Sciatic nerve (tissue), 2 donors: ENCODE measurements at places on chromosomes 12 and 14.

GRCh38 chr14:63174760-63175191 is 29.5 kb upstream of the RHOJ start:
- no peak for DNase-seq

- no peak for DNase-seq
Observed at GRCh38 chr12:66664076-66664475, 14.8 kb downstream of the GRIP1 start.

- DNase-seq, result no peak
Observed at GRCh38 chr12:81207173-81207572, 129.3 kb downstream of the ACSS3 start.

DNA sequence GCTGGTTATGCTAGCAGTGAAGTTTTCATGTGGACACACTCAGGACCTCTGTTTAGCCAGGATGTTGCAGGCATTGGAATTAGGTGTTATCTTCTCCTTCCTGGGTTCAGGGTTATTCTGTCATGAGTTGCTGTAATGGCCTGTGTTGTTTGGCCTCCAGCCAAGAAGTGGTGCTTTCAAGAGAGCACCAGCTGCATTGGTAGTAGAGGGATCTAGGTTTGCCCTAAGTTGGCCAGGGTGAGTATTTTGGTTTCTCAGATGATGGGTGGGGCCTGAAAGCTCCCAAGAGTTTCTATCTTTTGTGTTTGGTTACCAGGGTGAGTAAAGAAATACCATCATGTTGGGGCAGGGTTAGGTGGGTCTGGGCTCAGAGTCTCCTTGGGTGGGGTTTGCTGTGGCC is 2.7 kb upstream of the GZMH start:
- no peak for DNase-seq

DNA sequence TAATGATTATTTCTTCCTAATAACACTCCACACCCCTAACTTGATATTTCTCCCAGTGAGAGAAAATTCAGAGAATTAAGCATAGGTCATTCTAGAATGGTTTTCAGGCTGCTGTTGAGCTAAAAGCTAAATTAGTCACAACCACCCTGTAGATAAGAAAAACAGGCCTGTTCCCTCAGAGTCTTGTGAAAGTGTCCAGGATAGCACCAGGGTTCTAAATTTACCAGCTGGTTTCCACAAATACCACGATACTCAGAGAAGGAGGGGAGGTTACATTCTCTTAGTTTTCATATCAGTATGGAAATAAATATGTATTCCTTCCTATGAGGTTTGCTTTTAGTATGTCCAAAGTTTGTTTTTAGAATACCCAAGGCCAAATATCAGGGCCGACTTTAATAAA is 66.0 kb upstream of the YARS2 start:
- no peak for DNase-seq

DNA sequence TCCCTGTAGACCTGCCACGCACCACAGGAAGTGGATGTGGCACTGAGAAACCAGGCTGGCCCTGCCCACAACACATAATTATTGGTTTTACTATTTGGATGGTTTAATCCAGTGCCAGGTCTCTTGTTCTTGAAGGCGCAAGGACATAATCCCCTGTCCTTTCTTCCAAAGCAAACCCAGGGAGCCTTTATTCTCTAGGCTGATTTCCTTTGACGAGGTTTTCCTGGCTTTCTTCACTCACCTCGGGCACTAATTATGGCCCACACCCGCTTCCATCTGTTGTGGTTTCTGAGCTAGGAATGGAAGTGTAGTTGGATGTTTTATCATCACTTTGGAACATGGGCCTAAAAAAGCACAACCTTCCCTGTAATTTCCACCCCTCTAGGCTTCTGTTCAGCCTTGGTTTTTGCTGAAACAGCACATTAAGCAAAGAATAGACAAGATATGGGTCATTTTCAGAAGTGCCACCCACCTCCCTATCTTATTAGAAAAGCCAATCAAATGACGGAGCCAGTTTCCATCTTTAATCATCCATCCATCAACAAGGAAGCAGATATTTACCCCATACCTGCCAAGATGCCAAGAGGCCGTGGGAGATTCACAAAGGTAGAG is 73.9 kb downstream of the PPP1R36 start:
- no peak for DNase-seq

DNA sequence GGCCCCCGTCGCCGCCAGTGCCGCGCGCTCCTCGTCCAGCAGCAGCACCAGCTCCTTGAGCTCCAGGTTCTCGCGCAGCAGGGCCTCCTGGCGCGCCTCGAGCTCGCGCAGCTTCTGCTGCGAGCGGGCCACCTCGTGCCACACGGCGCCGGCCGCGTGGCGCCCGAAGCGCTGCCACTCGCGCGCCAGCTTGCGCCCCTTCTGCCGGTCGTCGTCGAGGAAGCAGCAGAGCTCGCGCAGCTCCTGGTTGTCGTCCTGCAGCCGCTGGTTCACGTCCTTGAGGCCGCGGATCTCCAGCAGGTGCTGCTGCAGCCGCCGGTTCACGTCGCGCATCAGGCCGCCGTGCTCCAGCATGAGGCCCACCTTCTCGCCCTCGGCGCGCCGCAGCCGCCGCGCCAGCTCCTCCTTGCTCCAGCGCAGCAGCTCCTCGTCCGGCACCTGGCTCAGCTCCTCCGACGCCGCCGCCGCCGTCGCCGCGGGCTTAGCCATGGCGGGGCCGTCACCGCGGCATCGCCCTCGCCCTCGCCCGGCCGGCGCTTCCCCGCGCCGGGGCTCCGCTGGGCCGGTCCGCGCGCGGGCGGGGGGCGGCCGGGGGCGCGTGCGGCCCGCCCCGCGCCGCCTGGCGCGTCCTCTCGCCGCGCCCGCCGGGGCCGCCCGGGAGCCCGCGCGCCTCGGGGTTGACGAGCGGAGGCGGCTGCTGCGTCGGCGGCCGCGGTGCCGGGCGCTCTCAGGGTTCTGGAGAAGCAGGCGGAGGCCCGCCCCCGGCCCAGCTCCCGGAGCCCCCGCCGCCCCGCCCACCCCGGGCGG is at the start of gene CCDC85C:
TSS of gene CCDC85C (minus strand) at position 737 of the 807 bp plus-strand sequence. CDS start at position 489, 248 bp downstream.
- DNase-seq, result no peak

DNA sequence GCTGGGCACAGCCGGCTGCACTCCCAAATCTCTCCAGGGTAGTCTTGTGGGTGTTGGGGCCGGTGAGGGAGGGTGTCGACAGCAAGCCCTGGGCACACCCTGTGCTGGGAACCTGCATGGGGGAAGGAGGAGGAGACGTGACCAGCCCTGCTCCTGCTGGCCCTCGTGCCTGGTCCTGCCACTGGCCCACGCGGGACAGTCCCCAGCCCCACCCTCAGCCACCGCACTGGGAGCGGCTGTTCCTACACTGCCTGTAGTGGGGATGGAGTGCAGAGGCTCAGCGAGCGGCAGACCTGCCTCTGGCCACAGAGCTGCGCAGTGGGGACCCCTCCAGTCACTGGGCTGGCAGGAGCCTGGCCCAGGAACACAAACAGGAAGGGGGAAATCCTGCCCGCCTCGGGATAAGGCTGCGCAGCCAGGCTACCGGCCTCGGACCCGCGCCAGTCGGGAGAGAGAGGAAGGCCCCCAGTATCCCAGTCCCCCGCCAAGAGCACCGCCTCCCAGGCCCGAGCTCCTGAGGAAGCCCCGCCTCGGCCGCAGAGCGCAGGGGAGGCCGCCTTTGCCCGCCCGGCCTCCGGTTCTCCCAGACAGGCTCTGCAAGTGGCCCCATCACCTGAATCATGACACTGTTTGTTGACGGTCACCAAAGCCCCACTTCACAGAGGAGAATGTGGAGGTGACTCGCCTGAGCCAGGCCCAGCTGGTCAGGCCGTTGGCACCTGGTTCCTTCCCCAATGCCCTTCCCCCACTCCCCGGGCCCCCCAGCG is 10.6 kb downstream of the AHNAK2 start:
- DNase-seq, result no peak

DNA sequence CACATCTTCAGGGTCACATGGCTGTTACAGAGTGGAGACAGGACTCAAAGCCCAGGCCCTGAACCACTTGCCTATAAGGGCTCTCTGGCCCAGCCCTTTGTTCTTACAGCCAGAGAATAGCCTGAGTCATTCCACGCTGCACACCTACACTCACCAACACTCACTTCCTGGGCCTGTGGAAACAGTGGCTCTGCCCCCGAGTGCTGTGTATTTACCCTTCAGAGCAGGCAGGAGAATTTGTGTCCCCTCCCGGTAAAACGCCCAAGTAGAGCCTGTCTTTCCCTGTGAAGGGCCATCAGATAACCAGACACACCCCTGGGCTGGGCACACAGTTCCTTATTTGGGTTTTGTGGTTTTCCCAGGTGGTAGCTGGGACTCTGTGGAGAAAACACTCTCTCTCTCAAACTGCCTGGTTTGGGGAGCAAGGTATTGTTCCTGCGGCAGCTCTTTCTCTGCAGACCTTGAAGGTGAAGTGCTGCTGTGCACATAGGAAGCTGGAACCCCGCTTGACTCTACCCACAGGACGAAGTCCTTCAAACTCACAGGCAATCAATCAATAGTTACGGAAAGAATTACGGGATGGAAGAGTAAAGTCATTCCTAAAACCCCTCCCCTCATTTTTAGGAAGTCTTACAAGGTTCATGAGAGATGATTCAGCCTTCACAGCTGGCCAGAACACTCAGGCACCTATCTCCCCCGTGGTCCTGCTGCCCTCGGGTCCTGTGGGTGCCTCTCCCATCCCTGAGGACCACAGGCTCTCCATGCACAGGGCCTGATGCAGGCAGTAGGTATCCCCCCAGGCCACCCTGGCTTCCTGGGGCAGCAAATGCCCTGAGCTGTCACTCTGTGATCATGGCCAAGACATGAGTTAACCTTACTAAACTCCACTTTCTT is 20.3 kb downstream of the FIGNL2 start:
- DNase-seq, result no peak

GRCh38 chr14:22556021-22556989 is 32.7 kb downstream of the DAD1 start:
- DNase-seq, result peak; percentile 70

DNA sequence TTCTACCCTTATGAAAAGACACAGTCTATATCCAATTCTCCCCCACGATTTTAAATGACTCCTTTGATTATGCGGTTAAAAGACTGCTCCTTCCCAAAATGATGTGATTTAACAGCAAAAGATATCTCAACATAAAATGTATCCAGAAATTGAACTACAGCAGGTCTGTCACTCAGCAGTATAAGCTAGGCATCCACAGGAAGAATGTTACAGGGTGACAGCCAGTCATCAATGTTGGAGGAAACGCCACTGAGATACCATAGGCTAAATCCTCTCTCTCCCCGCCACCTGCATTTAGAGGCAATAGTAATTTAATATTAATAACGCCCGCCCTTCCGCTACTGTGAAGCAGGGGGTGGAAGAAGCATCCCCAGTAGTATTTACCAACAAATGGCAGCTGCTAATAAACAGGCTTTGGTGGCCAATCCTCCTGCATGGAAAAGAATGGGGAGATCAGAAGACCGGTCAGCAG is 613 bp downstream of the RECQL start:
- DNase-seq, result no peak
